ENCODE measurements at places on chromosomes 4 and X.

- no peak for DNase-seq
These were observed 10.3 kb downstream of the WDR44 start for GRCh38 chrX:118356154-118356701.

DNA sequence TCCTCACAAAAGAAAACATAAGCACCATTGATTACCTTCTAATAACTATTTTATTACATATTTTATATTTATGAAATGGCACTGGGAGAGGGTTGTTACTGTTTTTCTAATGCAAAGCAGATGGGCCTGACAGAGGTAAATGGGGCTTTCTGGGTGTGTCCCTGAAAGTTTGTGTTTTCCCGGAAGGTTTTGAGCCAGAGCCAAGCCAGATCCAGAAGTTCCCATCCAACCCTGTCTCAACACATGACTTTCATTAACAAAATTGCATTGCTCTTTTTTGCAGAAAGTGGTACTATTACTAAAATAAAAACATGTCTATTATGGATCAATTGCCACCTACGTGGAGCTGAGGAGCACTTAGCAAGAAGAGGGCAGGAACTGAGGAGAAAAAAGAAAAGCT, 181.3 kb downstream of the RAB28 start:
- DNase-seq, result no peak

- DNase-seq, result no peak
These were observed 21.3 kb downstream of the TXLNG start for GRCh38 chrX:16807548-16807947.

- peak; percentile 67 for DNase-seq
These were observed 585 bp upstream of the SEC24D start for GRCh38 chr4:118836301-118837120.

DNA sequence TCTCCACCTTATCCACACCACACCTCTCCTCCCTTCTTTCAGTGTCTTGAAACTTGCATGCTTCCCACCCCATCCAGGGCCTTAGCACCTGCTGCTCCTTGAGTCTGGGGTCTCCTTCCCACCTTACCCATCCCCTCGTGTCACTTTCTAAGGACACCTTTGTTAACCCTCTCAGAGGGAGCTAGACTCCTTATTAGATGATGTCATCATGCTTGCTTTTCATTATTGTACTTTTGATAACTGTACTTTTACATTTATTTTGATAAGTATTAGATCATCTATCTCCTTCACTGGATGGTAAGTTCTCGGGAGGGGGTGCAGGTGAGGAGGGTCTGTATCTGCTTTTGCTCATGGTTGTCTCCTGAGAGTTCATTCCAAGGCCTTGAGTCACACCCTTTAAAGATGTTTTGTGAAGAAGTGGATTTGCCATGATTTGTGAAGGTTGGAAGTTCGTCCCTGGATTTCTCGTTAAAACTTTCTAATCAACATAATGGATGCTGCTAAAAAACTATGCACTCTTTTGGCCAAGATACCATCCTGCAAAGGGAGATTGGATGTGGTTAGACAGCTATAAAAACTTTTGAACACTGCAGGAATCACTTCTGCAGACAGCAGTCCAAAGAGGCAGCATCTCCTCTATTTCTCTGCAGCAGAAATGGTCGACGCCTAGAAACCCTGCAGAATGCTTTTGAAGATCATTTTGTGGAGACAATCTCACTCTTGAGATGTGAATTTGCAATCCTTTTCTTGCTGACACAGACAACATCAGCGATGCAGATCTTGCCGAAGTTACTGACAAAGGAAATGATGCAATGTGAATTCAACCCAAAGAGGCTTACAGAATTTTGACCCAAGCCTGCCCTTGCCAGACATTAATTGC, 69.6 kb downstream of the ENPP6 start:
- no peak for DNase-seq

DNA sequence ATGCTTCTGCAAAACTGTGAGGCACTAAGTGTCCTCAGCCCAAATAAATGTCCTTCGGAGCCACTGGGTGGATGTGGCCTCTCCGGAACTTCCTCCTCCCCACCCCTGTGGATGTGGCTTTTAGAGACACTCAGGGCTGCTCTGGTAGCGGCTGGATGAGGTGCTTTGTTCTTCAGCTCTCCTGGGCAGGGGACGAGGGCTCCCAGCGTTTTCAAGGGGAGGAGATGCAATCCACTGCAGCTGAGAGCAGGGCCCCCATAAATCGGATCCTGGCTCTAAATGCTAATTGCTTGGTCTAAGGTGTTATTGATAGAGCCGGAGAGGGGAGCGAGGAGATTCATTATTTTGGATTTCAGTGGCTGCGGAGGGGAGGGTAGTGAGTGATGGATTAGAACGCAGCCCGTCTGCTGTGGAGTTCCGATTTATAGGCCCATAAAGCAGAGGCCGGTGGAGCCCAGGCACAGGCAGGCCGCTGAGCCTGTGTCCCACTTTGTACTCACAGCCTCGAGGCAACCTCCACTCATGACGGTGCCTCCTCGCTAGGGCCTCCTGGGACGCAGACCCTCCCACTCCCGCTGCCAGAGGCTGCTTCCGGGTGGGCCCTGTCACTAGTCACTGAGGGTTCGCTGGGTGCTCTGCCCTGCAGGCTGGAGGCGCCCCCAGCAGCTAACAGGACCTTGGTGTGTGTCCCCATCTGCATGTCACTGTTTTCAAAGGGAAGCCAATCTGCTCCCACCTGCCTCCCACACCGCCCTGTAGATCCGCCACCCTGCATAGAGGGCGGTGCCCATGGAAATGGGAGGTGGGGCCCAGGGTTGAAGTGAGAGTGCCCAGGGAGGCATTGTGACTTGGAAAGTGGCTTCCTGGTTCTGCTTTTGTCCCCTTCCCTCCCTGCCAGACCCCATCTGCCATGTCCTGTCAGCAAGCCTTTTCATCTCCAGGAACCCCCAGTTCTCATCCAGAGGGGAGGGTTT, 135.4 kb upstream of the PSAPL1 start:
- no peak for DNase-seq

- DNase-seq, result no peak
These were observed 7.6 kb upstream of the SLC26A1 start for GRCh38 chr4:1000686-1001260.

All from brain microvascular endothelial cell (primary cell).